ENCODE measurements at places on chromosomes 13 and 19.

- DNase-seq, result no peak
These were observed 27.3 kb downstream of the IFT88 start for GRCh38 chr13:20594280-20594679.

DNA sequence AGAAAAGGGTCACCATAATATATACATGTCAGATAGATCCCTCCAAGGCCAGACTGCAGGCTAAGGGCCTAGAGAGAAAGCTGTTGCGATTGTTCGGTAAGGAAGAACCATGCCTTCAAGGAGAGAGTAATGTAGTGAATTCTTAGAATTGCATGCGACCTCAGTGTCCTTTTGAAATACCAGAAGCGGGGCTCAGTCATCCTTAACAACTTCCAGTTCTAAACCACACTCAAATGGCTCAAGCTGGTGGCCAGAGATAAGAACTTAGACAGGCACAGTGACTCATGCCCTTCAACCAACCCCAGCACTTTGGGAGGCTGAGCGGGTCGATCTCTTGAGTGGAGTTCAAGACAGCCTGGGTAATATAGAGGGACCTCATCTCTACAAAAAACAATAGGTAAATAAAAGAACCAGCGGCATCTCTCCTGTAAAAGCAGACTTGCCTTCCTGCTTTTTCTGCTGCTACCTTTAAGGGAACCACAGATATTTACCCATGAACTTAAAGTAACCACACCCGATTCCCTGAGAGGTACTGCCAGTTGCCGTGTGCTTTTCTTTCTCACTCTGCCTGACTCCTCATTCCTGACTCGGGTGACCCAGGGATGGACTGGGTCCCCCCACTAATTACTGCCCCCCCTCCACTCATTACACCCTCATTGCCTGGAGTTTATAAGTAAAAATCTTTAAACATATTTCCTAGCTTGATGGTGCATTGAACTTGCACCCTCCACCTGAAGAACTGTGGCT lies 15.4 kb upstream of the SIGLEC6 start:
- DNase-seq, result no peak

DNA sequence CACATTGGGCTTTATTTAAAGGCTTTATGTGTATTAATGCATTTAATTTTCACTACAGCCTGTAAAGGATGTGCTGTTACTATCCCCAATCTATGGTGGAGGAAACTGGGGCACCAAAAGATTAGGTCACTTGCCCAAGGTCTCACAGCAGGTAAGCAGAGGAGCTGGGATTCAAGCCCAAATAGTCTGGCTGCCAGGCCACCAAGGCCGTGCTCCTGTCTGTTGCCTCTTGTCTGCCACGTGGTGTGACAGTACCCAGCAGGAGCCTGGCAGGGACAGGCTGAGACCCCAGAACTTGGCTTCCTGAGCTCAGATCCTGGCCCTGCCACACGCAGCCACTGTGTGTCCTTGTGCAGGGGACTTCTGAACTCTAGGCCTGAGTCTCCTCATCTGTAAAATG lies 4.5 kb downstream of the NTN5 start:
- DNase-seq, result no peak

DNA sequence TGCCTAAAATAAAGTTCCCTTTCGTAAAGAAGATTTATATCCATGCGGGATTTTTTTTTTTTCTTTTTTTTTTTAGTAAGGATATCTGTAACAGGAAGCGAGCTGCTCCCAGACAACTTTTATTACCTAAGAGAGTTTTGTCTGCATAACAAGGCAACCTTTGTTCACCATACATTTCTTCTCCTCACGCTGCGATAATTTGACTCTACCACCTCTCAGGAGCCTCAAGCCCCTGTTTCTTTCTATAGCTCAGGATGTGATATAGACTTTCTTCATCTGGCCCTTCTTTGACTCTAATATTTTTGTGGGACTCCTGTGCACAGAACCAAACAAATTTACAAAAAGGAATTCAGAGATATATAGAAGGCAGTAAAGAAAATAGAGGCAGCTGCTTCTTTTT lies 1053.7 kb upstream of the SPRY2 start:
- DNase-seq, result no peak

DNA sequence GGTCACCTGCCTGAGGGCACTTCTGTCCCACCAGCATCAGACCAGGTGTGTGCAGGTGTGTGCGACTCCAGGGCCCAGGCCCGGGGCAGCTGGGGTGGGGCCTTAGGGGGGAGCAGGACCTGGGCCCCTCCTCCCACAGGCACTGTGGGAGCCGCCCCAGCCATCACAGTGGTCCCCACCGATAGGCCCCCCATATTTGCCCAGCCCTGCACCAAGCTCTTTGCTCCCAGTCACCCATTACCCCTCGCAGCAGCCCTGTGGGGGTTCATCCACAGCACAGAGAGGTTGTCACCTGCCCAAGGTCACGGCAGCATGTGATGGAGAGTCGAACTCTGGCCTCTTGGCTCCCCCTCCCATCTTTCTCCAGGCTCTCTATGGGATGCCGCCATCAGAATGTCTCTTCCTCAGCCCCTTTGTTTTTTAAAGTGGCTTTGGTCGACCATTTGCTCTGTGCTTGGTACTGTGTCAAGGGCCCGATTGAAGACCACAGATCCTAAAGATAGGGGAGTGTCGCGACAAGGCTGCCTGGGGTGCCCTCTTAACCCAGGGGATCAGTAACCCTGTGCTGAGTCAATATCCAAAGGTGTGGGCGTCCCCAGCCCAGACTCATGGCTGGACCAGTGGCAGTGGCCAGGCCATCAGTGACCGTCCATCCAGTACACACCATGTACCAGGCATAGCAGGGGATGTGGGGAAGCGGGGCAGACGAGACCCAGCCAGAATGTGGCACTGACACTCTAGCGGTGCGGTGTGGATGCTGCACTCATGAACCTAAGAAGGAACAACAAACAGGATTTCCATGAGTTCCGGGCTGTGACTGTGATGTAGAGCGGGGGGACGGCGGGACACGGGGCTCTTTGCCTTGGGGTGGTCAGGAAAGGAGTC lies 28.3 kb upstream of the NCCRP1 start:
- DNase-seq, result no peak

- DNase-seq, result no peak
These were observed 4.9 kb downstream of the LYPD3 start for GRCh38 chr19:43460362-43461016.

DNA sequence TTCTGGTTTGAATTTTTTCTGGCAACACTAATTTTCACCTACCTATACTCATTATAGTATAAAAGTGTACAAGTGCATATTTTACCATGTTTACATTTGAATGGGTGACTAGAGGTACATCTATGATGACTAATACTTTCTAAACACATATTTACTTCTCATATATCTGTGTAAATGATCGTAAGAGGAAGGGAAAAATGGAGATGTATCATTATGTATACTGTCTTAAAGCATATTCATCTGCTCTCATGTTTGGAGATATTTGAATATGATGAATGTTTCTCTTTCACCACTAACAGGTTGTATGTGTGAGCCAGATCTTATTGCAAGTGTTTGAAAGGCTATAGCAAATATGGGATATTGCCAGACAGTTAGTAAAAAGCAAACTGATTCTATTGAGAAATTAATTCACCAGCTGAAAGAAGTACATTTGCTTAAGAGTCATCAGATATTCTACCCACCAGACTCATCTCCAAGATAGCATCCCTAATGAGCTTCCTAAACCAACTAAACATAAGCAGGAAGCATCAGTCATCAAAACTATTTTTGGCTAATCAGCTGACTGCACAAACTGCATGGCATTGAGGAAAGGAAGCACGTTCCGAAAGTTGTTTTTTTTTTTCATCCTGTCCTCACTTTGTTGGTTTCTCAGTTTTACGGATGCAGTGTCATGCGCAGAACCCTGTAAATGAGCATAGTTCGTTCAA lies 738.2 kb downstream of the GPC5 start:
- no peak for DNase-seq
